NCI-H2081 (cell line): ENCODE measurements at places on chromosomes 3 and 15.

GRCh38 chr3:104347291-104347690, 1019.4 kb upstream of the ALCAM start:
- no peak for DNase-seq

- DNase-seq, result no peak
Observed at GRCh38 chr3:11629716-11630115, 14.0 kb downstream of the VGLL4 start.

GRCh38 chr3:122973893-122974615, 53.5 kb downstream of the SEMA5B start:
- DNase-seq, result no peak

DNA sequence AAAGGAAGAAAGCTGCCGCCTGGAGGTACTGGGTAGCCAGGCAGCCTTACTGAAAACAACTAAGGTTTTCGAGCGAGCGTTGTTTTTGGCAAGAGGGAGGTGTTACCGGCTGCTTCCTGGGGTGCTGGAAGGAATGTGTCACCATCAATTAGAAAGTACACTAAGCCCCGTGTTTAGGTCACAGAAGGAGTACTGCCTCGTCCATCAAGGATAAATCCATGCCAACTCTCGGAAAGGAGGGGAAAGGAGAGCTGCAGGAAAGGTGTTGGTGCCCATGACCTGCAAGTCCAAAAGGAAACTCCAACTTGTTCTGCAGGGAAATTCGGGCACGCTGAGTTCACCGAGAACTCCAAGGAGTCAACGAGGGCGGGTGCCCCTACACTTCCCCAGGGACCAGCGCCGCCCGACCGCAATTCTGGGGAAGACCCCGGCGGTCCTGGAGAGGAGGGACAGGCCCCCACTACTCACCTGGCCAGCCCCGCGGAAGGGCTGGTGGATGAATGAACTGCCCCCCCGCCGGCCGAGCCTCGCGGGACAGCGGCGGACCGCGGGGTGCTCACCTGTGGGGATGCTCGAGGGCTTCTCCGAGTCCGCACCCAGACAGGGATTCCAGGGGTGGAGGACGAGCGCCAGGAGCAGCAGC, 542 bp downstream of the PLOD2 start:
- DNase-seq, result peak; percentile 86

- no peak for DNase-seq
Observed at GRCh38 chr3:133896002-133896761, 500 bp upstream of the RAB6B start.

DNA sequence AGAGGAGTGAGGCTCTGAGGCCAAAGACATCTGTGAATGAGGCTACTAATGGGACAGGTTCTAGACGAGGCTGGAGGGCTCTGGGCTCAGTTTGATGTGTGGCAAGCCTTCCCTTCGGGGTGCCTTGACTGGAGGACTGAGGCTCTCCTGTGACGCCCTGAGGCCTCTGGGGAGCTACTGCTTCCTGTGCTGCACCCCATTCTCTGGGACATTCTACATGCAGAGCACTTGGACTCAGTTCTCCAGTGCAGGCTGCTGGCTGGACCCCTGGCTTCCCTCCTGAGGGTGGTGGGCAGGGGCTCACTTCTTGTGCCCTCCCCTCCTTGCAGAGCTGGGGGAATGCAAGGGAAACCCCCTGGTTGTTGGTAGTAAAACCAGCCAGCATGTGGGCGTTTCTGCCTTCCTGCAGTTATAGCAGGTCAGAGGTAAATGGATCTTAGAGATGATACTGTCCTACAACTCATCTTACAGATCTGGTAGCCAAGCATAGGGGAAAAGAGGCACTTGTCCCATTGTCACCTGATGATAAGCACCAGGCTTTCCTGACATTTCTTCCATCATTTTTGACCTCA, 133.3 kb downstream of the CHDH start:
- DNase-seq, result no peak

DNA sequence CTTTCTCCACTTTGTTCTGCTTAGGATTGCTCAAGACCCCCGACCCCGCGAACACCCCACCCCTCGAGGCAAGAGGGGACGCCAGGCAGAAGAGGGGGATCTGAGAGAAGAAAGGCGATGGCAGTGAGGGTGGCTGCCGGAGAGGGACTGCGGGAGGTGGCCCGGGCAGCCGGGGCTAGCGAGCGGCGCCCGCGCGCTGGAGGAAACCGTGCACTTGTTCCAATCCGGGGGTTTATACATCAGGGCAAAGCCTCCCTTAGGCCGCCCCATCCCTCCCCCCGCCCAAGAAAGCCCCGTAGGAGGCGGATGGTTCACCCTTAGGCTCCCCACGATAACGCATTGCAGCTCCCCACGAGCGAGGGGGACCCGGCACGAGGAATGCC, 475 bp downstream of the ERC2 start:
- DNase-seq, result no peak

DNA sequence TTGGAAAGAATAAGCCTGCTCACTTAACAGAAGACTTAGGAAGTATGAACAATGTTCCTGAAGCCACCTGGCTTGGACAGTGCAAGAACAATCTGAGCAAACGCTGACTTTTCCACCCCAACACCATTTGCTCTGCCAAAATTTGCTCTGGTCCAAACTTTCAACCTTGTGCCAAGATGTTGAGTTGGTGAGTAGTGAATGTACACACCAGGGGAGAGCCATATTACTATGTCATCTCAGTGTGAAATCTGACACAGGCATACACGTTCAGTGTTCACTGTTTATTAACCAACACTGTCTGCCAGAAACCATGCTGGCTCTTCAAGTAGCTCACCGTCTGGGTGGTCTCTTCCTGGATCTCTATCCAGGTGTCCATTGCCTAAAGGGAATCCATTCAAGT, 152.9 kb upstream of the LPP start:
- peak; percentile 98 for DNase-seq

- DNase-seq, result no peak
Observed at GRCh38 chr15:39642011-39642640, 61.2 kb downstream of the THBS1 start.

- no peak for DNase-seq
Observed at GRCh38 chr3:39241561-39241960, 38.3 kb downstream of the CX3CR1 start.

DNA sequence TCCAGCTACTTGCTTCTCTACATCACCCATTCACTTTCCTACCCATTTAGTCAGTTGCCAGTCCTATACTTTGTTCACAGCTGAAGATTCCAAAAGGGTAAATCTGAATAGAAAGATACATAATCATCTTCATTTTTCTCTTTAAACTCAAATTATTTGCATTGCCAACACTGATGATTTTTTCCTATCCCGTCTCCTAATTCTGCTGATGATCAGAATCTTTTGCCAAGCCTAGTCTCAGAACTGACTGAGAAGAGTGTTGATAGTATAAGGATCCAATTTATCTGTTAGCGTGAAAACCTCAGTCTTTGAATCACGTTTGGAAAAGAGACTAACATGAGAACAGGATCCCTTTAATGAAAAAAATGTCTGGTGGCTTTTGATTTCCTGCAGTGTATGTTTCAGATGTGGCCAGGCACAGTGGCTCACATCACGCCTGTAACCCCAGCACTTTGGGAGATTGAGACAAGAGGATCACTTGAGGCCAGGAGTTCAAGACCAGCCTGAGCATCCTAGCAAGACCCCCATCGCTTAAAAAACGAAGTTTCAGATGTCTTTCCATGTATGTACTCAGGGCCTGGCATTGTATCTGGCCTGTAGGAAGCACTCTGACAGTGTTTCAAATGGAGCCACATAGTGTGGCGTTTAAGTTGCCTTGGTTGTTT, 169.4 kb downstream of the KLHL25 start:
- DNase-seq, result no peak

DNA sequence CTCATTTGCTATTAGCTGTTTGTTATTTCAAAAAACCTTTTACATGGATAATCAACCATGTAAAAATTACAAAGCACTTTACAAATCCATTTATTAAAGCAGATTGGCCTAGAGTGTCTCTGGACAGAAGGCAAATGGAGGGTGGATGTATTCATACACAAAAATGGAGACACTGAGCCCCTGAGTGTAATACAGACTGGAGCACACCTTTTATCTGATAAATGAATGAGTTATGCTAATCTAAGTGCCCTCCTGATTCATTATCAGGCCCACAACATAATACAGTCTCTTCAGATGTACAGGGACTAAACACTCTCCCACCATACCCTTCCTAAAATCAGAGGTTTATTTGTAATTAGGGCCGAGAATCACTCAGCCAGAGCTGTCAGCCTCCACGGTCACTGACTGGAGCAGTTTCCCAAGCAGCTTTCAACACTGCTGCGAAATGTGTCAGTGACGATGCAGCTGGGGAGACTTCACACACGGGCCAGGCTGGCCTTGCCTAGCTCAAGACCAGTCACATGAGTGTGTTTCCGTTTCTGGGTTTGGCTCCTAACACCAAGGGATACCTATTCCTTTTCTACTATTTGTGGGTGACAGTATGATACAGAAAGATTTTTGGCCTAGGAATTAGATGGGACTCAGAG, 271.8 kb downstream of the ZIC1 start:
- no peak for DNase-seq

GRCh38 chr3:141498598-141499223, 11.9 kb downstream of the RASA2 start:
- no peak for DNase-seq
